ENCODE measurements at places on chromosomes 13 and 19. TPM values are rescaled to one million over a fixed set of nuclear protein-coding genes. Genes with fewer than 3 reads are reported as not detected.

Gene TMEM38A
- total RNA-seq = 11.9 TPM

DNA sequence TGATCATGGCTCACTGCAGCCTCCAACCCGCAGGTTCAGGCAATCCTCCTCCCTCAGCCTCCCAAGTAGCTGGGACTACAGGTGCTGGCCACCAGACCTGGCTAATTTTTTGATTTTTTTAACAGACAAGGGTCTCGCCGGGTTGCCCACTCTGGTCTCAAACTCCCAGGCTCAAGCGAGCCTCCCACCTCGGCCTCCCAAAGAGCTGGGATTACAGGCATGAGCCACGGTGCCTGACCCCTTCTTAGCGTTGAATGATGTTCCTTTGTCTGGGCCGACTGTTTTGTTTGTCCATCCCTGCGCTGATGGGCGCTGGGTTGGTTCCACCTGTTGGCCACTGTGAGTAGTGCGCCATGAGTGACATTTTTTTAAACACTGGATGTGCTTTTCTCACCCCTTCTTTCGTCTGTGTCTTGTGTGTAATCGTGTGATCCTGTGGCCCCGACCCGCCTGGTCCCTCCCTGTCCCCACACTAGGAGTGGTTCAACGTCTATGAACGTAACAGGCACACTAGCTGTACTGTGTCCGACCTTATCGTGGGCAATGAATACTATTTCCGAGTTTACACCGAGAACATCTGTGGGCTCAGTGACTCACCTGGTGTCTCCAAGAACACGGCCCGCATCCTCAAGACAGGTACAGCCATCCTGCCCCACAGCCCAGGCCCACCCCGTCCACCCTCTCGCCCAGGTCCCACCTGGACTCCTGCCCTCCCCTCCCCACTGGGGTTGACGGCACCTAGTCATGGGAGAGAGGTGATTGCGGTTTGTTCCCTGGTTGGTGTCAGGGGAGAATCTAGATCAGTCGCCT, 15.0 kb upstream of the EMC10 start:
- DNase-seq = peak; percentile 11

DNA sequence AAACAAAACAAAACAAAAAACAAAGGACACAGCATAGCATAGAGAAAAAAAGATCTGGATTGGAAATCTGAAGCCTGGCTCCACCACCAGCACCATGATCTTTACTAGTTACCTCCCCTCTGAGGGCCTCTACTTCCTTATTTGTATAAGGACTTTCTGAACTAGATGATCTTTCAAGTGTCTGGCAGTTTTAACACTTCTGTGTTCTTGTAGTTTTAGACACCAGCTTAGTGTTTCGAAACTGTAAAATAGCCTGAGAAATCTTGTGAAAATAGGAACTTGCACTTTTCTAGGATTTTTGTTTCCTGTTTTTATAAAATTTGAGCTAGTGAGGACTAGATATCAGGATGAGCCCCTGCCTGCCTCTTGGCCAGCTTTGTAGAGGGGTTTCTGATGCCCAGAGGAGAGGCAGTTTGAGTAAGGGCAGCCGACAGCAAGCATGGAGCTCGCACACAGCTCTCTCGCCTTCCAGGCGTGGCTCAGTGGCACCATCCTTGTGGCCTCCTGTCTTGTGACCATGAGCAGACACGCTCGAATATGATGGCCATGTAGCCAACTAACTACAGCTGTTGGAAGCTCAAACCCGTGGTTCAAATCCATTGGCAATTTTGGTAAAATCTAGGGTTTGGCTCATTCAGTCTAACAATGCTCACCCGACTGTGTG, 319.0 kb downstream of the KCNRG start:
- no peak for DNase-seq

GRCh38 chr13:111423168-111423785, 102.8 kb downstream of the TEX29 start:
- DNase-seq = no peak

Gene TMPRSS9
- total RNA-seq = 0.20 TPM

Gene ZNF443
- total RNA-seq = 7.5 TPM

DNA sequence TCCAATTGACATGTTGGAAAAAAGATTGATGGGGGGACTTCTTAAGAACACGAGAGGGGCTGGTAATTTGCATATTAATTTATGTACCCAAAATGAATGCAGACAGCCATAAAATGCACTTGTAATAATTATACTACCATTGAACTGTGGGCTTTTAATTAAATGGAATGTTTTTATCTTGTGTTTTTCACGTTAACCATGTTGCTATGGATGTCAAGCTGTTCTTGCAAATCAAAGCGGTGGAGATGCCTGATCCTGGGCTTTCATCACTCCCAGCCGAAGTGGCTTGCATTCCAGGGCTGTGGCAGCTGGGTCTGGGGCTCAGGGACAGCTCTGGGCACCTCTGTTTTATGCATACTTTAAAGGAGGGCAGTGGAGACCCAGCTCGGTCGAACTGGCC, 179.4 kb upstream of the TMTC4 start:
- no peak for DNase-seq

DNA sequence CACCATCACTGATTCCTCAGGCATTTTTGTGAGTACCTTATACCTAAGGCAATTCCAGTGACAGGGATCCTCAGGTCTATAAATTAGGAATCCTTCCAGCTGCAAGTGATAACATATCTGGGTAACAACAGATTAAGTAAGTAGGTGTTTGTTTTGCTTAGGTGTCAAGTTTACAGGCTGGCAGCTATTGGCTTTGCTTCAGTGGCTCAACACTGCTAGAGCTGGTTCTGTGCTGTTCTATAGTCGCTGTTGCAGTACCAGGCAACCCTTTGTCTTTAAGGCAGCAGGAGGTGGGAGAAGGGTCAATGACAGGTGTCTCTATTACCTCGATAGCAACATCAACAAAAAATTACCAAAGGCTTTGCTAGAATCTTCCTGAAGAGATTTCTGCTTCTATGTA, 27.0 kb downstream of the SLC10A2 start:
- no peak for DNase-seq
